Hypothalamus (tissue), 51 donors: ENCODE measurements at places on chromosomes 2 and 18.

DNA sequence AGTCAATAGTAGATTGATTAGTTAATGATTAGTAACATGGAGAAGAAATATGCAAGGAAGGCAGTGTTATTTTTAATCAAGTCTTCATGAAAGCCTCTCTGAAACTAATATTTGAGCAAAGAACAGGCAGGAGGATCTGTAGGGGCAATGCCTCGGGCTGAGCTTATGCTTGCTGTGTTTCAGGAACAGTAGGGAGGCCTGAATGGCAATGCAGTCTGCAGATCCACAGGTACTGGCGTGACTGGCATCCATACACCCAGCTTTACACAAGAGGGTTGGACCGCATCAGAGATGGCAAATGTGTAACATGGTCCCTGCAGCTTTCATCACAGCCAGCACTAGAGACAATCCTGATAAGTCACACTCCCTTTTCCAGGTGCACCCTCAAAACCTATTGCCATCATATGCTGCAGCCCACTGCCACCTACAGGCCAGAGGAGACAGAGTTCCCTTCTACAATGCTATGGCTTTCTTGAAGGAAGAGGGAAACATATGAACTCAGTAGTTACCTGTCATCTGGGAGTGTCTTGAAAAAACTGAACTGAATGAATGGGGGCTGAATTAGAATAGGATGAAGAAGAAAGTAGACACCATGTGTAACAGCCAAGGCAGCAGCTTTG is 582.4 kb upstream of the RAB6C start:
- DNase-seq: peak; percentile 25

DNA sequence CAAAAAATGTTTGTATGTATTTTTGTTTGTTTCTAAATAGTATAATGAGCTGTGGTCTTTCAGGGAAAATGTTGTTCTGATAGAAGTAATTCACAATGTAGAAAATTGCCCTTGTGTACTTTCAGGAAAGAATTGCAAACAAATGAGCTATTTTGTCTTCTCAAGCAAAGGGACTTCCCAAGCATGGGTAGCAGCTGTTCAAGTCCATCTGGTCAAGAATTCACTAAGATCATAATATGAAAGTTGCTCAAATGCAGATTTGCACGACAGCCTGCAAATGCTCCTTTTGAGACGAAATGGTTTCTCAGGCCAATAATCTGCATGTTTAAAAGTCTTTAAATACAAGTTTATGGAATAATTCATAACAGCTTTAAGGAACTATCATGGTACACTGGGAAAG is 51.9 kb upstream of the HNMT start:
- DNase-seq: no peak

DNA sequence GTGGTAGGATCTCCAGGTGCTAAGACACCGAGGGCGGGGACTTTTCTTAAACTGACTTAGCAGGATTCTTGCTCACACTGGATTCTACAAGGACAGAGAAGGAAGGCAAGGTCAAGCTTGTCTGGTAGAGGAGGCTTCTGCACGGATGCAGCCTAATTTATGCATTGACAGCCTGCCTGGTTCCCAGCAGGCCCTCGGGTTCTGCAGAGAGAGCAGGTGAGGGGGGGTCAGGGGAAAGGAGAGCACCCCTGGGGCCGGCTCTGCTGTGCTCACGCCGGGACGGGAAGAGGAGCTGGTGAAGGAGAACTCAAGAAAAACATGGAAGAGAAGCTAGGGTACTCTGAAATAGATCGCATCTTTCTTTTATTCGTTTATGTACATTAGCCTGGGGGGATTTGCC is 46.4 kb downstream of the ADI1 start:
- no peak for DNase-seq

DNA sequence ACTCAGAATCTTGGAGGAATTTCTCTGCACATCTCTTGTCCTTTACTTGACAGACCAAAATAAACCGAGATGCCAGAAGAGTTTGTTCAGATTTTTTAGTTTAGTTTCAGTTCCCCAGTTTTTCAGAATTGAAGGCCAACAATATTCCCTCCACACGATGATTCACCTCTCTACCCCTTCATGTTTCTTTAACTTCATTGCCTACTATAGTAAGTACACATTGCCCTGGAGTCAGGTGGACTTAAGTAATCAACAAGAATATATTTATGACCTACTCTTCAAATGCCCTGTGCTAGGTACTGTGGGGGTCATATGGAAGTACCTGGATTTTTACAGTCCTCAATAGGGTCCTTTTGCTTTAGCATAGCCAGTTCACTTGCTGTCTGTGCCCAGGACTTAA is 79.6 kb upstream of the CTLA4 start:
- no peak for DNase-seq

GRCh38 chr2:239214725-239215124 is 186.1 kb downstream of the HDAC4 start:
- DNase-seq: no peak

- no peak for DNase-seq
Observed at GRCh38 chr2:138306626-138307025, 194.9 kb upstream of the SPOPL start.

- DNase-seq: no peak
Observed at GRCh38 chr2:169767243-169767888, 31.3 kb upstream of the SSB start.

- DNase-seq: no peak
Observed at GRCh38 chr2:239815671-239816070, 209.5 kb downstream of the NDUFA10 start.
